ENCODE measurements at places on chromosomes 4 and X.

DNA sequence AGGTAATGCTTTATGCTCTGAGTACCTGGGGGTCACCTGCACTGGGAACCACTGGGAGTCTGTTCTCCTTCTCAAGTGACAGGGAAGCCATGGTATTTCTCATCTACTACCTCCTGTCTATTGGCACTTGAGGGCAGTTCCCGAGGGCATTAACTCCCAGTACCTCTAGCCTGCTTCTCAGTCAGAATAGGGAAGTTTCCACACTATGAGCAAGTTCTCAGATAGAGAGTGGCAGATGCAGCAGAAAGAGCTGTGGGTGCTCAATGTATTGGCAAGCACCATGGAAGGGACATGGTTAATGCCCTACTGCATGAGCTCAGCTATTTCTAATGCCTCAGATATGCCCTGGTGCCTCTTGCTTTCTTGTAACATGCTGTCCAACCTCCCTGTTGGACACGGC, 74.1 kb downstream of the ANOS1 start:
- peak; percentile 4 for DNase-seq

DNA sequence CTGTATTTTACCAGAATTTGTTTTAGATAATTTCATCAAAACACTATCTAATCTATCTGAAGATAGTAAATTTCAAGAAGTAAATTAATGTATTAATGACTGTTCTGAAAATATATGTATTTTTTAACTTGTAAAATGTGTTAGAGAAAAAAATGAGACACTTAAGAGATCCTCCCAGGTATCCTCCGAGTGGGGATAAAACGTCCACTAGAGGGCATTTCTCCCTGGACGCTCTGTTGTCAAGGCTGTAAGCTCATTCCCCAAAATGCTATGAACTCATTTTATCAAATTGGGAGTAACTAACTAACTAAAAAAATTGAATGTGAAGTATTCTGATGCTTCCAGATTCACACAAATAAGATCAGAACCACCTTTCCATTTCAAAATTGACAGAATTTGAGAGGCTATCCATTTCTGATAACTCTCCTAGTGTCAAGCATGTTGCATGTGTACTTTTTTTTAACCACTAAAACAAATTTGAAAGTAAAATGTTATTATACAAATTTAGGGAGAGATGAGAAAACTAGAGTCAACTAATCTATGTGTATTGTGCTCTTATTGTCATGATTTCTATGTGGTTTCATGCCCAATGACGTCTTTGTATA, 337.3 kb upstream of the HS3ST1 start:
- peak; percentile 39 for DNase-seq

- DNase-seq = no peak
These were observed 27.0 kb downstream of the BLOC1S4 start for GRCh38 chr4:6742989-6743388.

DNA sequence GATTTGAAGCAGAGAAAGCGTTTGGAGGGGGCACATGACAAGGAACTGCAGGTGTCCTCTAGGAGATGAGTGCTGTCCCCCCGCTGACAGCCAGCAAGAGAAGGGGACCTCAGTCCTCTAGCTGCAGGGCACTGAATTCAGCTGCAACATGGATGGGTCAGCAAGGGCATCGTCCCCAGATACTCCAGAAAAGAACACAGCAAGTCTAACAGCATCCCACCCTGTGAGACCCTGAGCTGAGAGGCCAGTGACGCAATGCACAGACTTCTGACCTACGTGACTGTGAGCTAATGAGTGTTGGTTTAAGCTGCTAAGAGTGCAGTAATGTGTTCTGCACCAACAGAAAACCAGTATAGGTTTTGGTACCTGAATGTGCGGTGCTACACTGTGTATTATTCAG, 11.6 kb upstream of the CENPVL2 start:
- DNase-seq = no peak

- DNase-seq = no peak
These were observed 10.6 kb downstream of the ING2 start for GRCh38 chr4:183515411-183515810.

DNA sequence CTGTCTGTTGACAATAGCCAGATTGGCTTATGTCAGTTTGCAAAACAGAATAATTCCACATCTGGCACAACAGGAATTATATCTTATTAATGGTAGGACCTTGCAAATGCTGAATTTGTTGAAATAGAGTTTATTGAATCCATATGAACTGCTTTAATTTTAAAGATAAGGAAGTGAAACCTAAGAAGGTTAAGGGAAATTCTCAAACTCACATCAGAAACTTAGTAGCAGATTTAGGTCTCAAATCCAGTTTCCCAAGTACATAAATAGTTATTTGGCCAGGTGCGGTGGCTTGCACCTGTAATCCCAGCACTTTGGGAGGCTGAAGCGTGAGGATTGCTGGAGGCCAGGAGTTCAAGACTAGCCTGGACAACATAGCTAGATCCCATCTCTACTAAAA, 117.1 kb downstream of the HNRNPD start:
- peak; percentile 15 for DNase-seq

DNA sequence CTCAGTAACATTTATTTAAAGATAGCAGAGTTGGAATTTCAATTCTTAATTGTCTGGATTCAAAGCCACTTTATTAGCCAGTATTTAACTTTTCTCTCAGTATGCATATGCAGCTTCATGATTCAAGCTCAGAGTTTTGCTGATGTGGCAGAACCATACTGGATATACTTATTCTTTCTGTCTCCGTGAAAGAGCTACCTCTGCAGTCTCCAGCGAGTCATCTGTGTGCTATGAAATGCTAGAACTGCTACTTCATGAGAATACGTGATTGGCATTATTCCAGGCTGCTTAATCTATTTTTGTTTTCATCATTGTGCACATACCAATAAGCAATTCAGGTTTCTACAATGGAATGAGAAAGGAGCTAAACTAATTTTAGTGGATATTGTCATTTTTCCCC, 743.7 kb downstream of the C4orf33 start:
- no peak for DNase-seq

DNA sequence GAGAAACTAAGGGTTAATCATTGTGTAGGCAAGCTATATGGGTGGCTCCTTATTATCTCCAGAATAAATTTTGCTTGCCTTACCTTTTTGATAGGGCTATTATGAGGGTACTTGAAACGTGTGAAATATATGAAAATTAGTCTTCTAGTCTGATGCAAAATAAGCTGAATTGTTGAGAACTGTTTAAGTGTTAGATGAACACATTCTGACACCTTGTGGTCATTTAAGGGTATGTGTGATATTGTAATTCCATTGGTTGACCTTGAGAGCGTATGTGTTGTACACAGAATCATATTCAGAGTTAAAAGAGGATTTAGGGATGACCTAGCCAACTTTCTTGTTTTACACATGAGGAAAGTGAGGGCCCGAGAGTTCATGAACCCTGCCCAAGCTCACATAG, 44.6 kb upstream of the LINC00632 start:
- no peak for DNase-seq

GRCh38 chr4:154158361-154159155, 333.0 kb downstream of the DCHS2 start:
- DNase-seq = no peak

GRCh38 chr4:8188743-8189550, 10.1 kb upstream of the SH3TC1 start:
- DNase-seq = no peak

GRCh38 chrX:9867753-9868152, 81.5 kb downstream of the SHROOM2 start:
- DNase-seq = no peak

DNA sequence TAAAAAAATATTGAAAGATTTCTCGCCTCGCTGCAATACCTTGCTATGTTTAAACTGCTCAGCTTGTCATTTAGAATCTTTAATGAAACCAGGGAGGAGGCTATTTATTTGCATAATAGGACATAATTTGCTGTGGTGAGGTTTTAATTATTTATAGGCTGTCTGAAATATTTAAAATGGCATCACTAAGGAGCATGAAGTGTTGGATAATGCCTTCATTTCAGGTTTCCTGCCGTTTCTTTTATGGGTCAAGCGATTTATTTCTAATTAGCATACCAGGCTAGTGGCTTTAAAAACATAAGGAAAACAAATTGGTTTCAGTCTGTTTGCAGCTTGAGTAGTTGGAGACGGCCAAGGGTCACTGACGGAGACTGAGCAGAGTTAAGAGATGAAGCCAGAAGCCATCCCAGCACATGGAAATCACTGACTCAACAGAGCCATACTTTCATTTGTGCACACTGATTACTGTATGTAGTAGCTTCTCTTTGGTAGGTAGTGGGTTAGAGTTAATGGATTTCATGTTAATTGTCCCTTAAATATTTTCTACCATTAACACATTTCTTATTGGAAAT, 1962.4 kb upstream of the TENM3 start:
- no peak for DNase-seq

GRCh38 chr4:80141543-80141942, 55.8 kb upstream of the PRDM8 start:
- no peak for DNase-seq

GRCh38 chr4:74335341-74336021, 27.2 kb downstream of the EPGN start:
- peak; percentile 65 for DNase-seq

GRCh38 chr4:182286035-182286434, 42.8 kb downstream of the TENM3 start:
- DNase-seq = no peak

DNA sequence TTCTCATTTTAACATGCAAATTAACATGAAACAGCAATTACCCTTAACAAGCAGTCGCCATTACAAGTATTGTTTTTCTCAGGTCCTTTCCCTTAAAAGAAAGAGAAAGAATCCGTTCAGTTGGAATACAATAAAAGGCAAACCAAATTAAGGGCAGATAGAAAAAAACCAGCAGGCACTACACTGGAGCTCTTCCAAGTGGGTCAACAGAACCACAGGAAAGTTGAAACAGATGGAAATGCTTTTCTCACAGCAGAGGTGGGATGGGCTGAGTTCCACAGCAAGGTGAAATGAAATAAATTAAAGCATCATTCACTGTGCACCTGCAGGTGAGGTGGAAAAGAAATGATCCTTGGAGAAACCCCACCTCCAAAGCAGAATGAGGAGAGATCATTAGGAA, 102.6 kb downstream of the APBB2 start:
- no peak for DNase-seq

GRCh38 chr4:82123934-82124333, 249.9 kb downstream of the HNRNPD start:
- no peak for DNase-seq

DNA sequence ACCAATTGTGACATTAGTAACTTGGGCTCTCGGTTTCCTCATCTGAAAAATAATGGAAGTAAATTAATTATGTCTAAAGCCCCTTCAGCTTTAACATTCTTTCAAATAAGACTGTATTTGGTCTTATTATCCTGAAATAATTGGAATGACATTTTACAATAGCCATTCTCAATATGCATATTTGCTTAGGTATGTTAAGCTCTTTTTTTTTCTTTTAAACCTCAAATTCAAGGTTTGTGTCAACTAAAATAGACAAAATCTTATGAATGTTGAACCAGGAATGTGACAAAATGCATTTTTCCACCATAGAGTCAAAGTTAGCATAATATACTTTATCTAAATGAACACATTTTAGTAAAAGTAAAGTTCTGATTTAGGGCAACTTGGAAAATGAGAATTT, 34.4 kb upstream of the TET2 start:
- DNase-seq = no peak

- no peak for DNase-seq
These were observed 1.5 kb upstream of the SLC16A2 start for GRCh38 chrX:74419864-74420195.

DNA sequence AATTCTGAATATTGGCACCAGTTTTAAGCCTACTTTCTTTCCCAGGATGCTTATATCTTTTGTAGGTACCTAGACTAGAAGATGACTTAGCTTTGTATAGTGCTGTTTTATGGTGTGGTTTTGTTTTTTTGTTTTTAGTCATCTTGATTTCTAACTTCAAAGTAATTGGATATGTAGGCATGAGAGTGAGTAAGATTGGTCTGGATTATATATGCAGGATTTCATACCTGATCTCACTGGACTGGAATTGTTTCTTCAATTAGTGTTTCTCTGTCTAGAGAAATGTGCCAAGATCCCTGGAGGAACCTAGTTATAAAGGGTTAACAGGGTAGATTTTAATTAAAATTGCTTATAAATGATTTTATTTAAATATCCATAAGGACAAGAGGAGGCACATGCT, 23.1 kb downstream of the NAP1L5 start:
- DNase-seq = no peak

- no peak for DNase-seq
These were observed 134.3 kb upstream of the DCAF12L2 start for GRCh38 chrX:126300401-126300800.

DNA sequence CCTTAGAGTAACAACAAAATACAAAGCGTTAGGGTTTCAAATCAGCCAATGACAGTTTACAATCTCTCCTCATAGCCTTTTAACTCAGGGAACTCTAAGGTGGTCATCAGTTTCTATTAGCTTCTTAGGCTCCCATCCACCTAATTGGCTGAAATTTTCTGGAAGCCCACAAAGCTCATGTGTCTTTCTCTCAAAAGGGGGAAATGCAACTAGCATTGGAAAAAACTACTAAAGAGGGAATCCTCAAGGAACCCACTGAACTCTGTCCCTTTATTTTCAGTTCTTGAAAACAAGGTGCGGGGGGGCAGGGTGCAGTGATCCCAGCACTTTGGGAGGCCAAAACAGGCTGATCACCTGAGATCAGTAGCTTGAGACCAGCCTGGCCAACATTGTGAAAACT, 56.4 kb downstream of the PDGFC start:
- DNase-seq = peak; percentile 60

GRCh38 chrX:107542500-107542899, 85.8 kb upstream of the PRPS1 start:
- no peak for DNase-seq

GRCh38 chr4:57575426-57575825, 465.2 kb upstream of the IGFBP7 start:
- DNase-seq = no peak

GRCh38 chr4:100889898-100890297, 372.1 kb upstream of the EMCN start:
- DNase-seq = no peak

DNA sequence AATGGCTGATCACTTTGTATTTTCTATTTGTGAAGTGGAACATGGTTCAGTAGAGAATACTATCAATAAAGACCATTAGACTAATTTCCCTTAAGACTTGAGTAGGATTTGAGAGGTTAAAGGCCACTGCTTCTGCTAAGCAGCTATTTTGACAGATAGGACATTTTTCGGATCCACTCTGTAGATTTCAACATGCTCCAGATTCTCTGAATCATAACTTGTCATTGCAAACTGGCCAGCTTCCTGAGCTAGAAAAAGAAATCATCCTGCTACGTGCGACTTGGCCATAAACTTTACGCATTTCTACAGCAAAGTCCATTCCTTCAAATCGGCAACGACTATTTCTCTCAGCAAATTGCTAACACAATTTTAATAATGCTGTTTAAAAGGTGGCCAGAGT, 55.2 kb downstream of the MGST2 start:
- DNase-seq = no peak
